CD4-positive, alpha-beta T cell treated with Interleukin-15 for 4 hours (primary cell): ENCODE measurements at places on chromosomes 4 and X.

- no peak for DNase-seq
These were observed 50.5 kb downstream of the F9 start for GRCh38 chrX:139581068-139581467.

- no peak for DNase-seq
These were observed 79.5 kb downstream of the PCDH18 start for GRCh38 chr4:137452799-137453198.

DNA sequence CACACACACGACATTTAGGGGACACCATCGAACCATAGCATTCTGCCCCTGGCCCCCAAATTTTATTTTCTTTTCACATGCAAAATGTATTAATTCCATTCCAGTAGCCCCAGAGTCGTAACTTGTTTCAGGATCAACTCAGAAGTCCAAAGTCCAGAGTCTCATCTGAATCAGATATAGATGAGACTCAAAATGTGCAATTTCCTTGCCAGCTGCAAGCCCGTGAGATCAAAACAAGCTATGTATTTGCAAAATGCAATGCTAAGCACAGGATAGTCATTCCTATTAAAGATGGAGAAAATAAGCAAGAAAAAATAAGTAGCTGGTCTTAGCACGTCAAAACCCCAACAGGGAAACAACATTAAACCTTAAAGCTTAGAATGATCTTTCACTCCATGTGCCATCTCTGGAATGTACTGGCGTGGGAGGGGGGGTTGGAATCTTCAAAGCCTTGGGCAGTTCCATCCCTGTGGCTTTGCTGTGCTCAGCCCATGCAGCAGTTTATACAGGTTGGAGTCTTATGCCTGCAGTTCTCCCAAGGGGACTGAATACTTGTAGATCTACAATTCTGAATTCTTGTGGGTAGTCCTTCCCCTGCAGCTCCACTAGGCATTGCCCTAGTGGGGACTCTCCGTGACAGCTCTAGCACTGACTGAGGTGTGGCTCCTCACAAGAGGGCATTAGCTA, 47.7 kb upstream of the SYTL5 start:
- DNase-seq, result no peak

GRCh38 chr4:21858971-21859370, 89.6 kb downstream of the KCNIP4 start:
- DNase-seq, result no peak

- DNase-seq, result no peak
These were observed 63.5 kb upstream of the WDR17 start for GRCh38 chr4:176002007-176002613.

- DNase-seq, result no peak
These were observed 38.7 kb upstream of the JADE1 start for GRCh38 chr4:128770807-128771206.

DNA sequence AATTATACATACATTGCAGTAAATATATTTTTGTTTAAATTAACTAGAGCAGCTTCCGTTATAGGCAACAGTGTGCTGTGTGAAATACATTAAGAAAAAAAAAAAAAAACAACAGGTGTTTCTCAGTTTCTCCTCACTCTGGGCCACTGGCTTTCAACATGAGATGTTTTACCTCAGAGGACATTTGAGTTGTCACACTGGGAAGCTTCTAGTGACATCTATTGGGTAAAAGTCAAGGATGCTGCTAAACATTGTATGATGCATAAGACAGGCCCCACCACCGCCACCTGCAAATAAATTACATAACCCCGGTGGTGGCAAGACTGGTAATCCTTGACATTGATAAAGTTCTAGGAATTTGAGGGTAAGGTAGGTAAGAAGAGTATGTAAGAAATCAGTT, 1512.2 kb downstream of the C4orf33 start:
- no peak for DNase-seq

GRCh38 chr4:21900211-21900610, 48.4 kb downstream of the KCNIP4 start:
- DNase-seq, result no peak

DNA sequence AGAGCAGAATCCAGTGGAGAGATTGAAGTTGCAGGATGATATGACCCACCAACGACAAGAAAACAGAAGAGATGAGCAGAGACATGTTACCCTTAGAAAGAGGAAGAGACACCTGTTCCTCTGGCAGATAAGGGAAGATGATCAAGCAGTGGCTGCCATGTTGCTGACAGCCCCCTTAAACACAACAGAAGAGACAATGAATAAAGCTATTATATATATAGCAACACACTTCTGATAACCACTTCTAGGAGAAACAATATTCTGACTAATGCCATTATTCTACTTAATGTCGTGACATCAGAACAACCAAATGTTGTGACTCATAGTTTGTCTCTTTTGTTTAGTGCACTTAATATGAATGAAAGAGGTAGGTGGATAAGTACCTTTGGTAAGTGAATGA, 44.9 kb downstream of the SH3RF1 start:
- DNase-seq, result no peak

DNA sequence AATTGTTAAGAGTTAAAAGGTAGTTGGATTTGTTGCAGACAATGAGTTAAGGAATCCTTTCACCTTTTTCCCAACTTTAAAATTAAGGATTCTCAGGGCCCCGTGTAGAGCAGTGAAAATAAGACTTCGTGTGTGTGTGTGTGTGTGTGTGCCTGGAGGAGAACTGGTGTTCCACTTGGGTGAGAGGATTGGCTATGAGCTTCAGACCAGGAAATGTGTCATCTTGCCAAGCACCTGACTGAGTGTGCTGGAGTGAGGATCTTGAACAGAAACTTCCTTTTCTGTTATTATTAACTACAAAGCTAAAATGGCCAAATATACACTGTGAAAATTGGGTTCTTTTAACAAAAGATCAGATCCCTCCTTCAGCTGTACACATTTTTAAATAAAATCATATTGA, 113.1 kb upstream of the VCX2 start:
- DNase-seq, result no peak

DNA sequence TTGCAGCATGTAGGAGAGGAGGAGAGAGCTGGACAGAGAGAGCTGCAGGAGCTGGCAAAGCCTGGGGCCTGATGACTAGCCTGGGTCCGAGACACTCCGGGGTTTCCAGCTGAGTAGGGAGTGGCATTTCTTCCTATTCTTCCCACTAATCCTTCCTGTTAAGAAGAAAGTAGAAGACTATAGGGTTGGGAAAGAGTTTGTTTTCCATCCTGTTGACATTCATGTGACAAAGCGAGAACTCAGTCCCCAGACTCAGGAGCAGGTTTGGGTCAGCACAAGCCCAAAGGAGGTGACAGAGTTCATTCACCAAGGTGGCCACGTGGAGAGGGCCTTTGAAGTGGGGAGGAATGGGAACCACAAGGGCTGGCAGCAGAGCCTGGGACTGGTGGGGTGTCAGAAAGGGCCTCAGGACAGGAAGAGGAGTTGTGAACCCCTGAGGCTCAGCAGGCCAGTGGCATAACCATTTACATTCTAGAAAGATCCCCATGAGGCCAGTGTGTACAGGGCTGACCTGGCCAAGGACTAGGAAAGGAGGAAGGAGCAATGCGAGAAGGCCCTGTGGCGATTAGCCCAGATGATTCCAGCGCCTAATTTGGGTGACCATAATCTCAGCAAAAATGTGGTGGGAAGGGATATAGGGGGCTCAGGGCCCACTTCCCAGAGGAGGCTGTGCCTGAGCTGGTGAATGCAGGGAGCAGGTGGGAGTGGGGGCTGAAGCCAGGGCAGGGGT, 3.3 kb upstream of the HAUS3 start:
- no peak for DNase-seq

DNA sequence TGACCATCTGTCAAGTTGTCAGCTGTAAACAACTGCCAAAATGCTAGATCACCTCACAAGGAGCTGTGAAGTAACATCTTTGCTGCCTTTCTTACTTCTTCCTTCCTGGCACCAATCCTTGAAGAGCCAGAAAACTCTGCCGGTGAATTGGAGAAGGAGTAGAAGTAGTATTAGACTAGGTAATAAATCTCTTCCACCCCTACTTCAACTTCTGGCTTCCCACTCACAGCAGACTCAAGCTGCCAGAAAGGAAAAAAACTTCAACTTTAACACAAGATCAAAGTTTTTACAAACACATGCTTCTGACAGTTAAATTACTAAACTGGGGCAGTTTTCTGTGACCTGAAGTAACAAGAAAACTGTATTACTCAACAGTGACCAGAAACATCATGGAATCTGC, 164.7 kb upstream of the SLC7A11 start:
- no peak for DNase-seq

DNA sequence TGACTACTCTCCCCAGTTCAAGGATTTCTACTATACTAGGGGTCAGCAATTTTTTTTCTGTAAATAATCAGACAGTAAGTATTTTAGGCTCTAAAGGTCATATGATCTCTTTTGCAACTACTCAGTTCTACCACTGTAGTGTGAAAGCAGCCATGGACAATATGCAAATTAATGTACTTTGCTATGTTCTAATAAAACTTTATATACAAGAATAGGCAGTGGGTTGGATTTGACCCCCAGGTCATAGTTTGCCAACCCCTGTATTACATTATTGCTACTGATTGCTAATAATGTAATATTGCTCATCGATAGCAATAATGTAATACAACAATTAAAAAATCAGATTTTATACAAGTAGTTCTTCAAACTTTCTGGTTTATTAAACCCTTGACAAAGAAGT, 59.2 kb upstream of the GPR34 start:
- DNase-seq, result no peak

DNA sequence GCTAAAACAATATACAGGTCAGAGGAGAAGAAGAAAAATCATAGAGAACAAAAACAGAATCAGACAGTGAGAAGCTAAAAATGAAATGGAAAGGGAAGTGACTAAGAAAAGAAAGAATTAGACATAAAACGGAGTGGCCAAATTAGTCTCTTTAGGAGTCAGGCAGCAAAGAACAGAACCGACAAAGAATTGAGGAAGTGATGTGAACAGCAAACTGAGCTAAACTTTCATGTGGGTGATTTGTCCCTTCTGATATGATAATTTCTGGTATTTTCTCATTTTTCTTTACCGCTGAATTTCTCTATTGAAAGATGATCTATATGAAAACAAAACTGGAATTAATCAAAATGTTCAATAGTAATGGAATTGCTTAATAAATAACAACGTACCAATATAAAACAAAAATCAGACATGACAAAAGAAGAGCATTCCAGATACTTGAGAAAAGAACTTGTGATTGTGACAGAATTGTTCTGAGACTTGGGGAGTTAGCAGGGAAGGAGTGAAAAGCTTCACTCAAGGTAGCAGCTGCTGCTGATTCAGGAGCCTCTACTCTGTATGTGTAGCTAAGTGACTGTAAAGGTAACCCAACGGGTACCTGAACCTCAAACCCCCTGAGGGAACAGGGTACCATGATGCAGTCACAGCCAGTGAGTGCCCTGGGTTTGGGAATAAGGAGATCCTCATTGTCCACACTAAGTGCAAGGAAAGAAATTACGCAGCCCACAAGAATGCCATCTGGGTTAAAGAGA, 8.8 kb downstream of the TAPT1 start:
- DNase-seq, result no peak

- DNase-seq, result no peak
These were observed 34.7 kb upstream of the HPGDS start for GRCh38 chr4:94377294-94377693.

DNA sequence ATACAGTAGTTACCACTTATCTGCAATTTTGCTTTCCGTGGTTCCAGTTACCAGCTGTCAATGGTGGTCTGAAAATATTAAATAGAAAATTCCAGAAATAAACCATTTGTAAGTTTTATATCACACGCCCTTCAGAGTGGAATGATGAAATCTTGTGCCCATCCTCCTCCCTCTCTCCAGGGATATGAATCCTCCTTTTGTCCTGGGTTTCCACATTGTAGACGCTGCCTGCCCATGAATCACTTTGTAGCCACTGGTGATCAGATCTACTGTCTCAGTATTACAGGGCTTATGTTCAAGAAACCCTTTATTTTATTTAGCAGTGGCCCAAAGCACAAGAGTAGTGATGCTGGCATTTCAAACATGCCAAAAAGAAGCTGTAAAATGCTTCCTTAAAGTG, 198.6 kb downstream of the KCNIP4 start:
- DNase-seq, result no peak

DNA sequence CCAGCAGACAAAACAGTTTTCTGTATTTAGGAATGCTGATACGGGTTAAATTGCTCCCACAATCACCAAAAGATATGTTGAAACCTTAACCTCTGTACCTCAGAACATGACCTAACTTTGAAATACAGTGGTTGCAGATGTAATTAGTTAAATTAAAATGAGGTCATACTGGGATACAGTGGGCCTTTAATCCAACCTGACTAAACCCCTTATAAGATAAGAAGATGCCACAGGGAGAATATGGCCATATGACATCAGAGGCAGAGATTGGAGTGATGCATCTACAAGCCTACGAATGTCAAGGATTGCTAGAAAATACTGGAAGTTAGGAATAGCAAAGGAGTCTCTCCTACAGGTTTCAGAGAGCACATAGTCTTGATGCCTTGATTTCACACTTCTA, 32.1 kb upstream of the PARM1 start:
- DNase-seq, result no peak

GRCh38 chr4:26150948-26151347, 169.9 kb upstream of the RBPJ start:
- DNase-seq, result no peak
